ENCODE measurements at places on chromosomes 1 and 21. TPM values are rescaled to one million over a fixed set of nuclear protein-coding genes. Genes with fewer than 3 reads are reported as not detected.

The FAF1 gene
- 54.6 TPM for total RNA-seq

The OR2T2 gene
- not detected for total RNA-seq

The GORAB gene
- 19.7 TPM for total RNA-seq

The UTS2 gene
- total RNA-seq = not detected

The APH1A gene
- 84.4 TPM for total RNA-seq

The WNT3A gene
- not detected for total RNA-seq

The LHX8 gene
- total RNA-seq = not detected

The HSD17B7 gene
- 49.9 TPM for total RNA-seq

The PODN gene
- 35.1 TPM for total RNA-seq

The CDC42BPA gene
- total RNA-seq = 74.0 TPM

The KLHDC8A gene
- total RNA-seq = not detected

The PTPRF gene
- 58.4 TPM for total RNA-seq

The CCDC17 gene
- total RNA-seq = 0.77 TPM

The UBIAD1 gene
- total RNA-seq = 9.5 TPM

The FOXD2 gene
- 0.22 TPM for total RNA-seq

The LSM10 gene
- 9.5 TPM for total RNA-seq

The FAM167B gene
- 0.50 TPM for total RNA-seq

The HSD11B1 gene
- total RNA-seq = 10.6 TPM

The KRTAP12-2 gene
- total RNA-seq = not detected

The RAD54L gene
- 11.1 TPM for total RNA-seq

The SAMSN1 gene
- total RNA-seq = not detected

The TRMT1L gene
- total RNA-seq = 28.0 TPM

The TDRD5 gene
- total RNA-seq = under 0.01 TPM

The PDC gene
- total RNA-seq = not detected

The CD1E gene
- total RNA-seq = not detected

The PEAR1 gene
- 1.6 TPM for total RNA-seq

The COL9A2 gene
- total RNA-seq = 1.00 TPM

The FCRL5 gene
- total RNA-seq = not detected

The ZFYVE9 gene
- 47.7 TPM for total RNA-seq

The TFAP2E gene
- 0.11 TPM for total RNA-seq

The FAM151A gene
- not detected for total RNA-seq

The AMPD1 gene
- total RNA-seq = not detected

The CFAP141 gene
- not detected for total RNA-seq

The KLHDC7A gene
- not detected for total RNA-seq

The CRYBG2 gene
- total RNA-seq = not detected

The C1orf74 gene
- 5.5 TPM for total RNA-seq

The TRPM2 gene
- total RNA-seq = under 0.01 TPM

The SYT6 gene
- not detected for total RNA-seq

The PRRX1 gene
- total RNA-seq = 219 TPM

The LHX4 gene
- 0.12 TPM for total RNA-seq

The GRIK1 gene
- total RNA-seq = not detected

The MNDA gene
- not detected for total RNA-seq

The CLDN19 gene
- not detected for total RNA-seq

The PDPN gene
- 1.5 TPM for total RNA-seq

The RNU11 gene
- total RNA-seq = not detected

The PRELP gene
- 1.9 TPM for total RNA-seq

The WNT4 gene
- total RNA-seq = 0.50 TPM

The SPRR2B gene
- total RNA-seq = not detected

The CYP4Z1 gene
- total RNA-seq = not detected

The FOXO6 gene
- under 0.01 TPM for total RNA-seq

The BGLAP gene
- total RNA-seq = 0.11 TPM

The ATP6V1G3 gene
- not detected for total RNA-seq

The RORC gene
- not detected for total RNA-seq

The RCSD1 gene
- not detected for total RNA-seq

The FMO5 gene
- 0.77 TPM for total RNA-seq

The MMP23B gene
- 4.7 TPM for total RNA-seq

The A3GALT2 gene
- total RNA-seq = not detected

Measured in uterine smooth muscle cell (primary cell).